ENCODE measurements at places on chromosomes 16 and 17. TPM values are rescaled to one million over a fixed set of nuclear protein-coding genes. Genes with fewer than 3 reads are reported as not detected.

ICAM2 gene
- total RNA-seq = 116 TPM

SALL1 gene
- total RNA-seq = not detected

SNX11 gene
- 21.2 TPM for total RNA-seq

TACO1 gene
- 22.3 TPM for total RNA-seq

NTN1 gene
- 0.02 TPM for total RNA-seq

SPHK1 gene
- 1.6 TPM for total RNA-seq

KRT9 gene
- total RNA-seq = not detected

KRTAP1-5 gene
- not detected for total RNA-seq

CPNE7 gene
- 5.1 TPM for total RNA-seq

ACSM2A gene
- not detected for total RNA-seq

MT1H gene
- 0.62 TPM for total RNA-seq
